Kasumi-1 (cell line): ENCODE measurements at places on chromosomes 3 and 15.

DNA sequence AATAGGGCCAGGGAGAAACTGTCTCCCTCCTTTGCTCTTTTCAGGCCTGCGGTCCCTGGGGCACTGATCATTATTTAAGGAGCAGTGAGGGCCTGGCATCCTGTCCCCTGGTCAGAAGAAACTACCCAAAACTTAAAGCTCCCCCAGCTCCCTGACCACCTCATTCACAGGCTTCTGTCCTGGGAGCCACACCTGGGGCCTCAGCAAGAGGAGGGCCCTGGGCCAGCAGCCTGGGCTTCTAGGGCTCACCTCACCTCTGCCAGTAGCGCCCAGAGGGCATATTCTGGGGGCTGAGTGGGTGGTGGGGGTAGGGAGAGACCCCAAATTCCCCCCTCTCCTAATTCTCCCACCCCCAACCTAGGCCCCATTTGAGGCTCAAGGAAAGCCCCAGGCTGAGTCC is 4.7 kb upstream of the GRM2 start:
- no peak for DNase-seq

DNA sequence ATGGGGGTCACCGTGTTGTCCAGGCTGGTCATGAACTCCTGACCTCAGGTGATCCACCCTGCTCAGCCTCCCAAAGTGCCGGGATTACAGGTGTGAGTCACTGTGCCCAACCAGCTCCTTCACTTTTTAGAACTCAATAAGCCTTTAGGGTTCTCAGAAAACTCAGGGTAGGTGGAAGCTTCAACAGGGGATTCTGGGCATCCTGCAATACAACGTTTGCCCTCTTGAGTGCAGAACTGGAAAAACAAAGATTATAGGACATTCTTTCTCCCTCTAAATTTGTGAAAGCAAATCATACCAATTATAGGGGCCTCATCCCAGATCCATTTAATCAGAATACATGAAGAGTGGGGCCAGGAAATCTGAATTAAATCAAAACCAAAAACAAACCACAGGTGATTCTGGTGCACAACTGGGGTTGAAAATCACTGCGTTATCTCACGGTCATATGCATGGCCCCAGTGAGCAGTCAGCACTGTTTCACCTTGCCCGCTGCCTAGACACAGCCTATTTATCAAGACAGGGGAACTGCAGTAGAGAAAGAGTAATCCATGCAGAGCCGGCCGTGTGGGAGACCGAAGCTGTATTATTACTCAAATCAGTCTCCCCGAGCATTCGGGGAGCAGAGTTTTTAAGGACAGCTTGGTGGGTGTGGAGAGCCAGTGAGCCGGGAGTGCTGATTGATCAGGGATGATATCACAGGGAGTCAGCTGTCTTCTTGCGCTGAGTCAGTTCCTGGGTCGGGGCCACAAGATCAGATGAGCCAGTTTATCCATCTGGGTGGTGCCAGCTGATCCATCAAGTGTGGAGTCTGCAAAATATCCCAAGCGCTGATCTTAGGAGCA is 58.4 kb downstream of the TMEM44 start:
- no peak for DNase-seq

- DNase-seq = no peak
These were observed 464.3 kb downstream of the EPHA3 start for GRCh38 chr3:89571707-89572106.

- DNase-seq = no peak
These were observed 155.7 kb downstream of the PLCL2 start for GRCh38 chr3:17040322-17040989.

DNA sequence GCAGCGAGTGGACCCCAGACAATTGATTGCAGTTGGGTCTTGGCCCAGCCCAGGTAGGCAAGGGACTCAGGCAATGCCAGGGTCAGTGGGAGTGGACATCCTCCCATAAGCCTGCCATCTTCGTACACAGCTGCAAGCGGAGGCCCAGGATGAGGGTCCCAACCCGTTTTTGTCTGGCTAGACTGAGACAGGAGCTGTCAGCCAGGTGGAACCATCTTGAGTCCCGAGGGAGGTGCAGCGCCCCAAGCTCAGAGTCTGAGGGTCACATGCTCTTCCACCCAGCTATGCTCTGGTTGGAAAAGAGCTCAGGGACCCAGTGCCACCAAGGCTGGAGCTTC is 22.6 kb upstream of the IP6K2 start:
- no peak for DNase-seq

GRCh38 chr15:44261007-44261706 is 27.4 kb upstream of the GOLM2 start:
- DNase-seq = no peak

GRCh38 chr3:139538733-139539132 is 809 bp downstream of the RBP1 start:
- DNase-seq = no peak

GRCh38 chr3:168422843-168423242 is 327.1 kb upstream of the GOLIM4 start:
- no peak for DNase-seq

GRCh38 chr3:149623824-149624223 is 34.0 kb downstream of the WWTR1 start:
- DNase-seq = peak; percentile 31

DNA sequence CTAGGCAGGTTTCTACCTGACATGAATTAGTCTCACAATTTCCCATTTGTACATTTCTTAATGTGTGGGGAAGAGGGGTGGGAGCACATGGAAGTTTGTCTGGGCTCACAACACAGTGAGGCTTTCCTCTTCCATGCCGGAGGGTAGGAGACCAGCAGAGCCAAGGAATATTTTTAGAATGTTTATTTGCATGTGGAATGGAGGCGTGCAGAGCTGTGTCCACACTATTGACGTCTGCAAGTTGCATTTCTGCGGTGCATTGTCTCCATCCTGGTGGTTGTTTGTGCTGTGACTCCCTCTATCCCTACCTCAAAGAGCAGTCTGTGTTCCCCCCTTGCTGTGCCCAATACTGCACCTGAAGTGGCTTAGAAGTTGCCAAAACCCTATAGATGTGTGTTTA is 103.1 kb upstream of the LRTM1 start:
- no peak for DNase-seq

GRCh38 chr3:124282751-124283651 is 291.1 kb upstream of the ROPN1 start:
- no peak for DNase-seq

DNA sequence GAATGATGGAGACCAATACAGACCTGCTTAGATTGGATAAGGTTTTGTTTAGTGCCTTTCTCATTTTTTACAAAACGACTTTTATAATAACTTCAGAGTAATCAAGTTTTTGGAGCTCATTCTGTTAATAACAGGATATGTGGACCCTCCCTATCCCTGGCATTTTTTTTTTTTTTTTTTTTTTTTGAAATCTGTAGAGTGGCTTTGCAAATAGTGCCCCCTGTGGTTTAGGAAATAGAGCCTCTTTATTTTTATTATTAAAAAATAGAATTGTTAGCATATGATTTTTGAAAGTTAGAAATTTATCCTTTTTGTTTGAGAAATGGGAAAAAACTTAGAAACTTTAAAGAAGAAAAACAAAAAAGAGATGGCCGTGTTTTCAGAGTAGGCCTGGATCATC is 11.4 kb downstream of the SKIL start:
- DNase-seq = peak; percentile 29

DNA sequence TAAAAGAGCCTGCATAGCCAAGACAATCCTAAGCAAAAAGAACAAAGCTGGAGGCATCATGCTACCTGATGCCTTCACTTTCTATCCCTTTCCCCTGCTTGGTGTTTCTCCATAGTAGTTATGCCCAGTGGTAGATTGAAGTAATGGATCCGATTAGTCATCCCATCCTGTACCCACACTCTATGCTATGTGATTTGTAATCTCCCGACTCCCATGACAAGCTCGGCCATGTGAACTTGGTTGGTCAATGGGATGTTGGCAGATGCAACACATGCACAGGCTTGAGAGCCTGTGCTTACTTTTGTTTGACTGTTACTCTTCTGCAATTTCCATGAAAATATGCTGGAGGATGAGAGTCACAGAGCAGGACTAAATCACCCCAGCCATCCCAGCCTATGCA is 334.9 kb upstream of the DPH6 start:
- DNase-seq = no peak

GRCh38 chr15:36645106-36645505 is 65.7 kb downstream of the CDIN1 start:
- no peak for DNase-seq

GRCh38 chr3:81643721-81644120 is 117.7 kb downstream of the GBE1 start:
- DNase-seq = peak; percentile 67

GRCh38 chr3:148866261-148866660 is 1.2 kb downstream of the CPA3 start:
- DNase-seq = no peak

DNA sequence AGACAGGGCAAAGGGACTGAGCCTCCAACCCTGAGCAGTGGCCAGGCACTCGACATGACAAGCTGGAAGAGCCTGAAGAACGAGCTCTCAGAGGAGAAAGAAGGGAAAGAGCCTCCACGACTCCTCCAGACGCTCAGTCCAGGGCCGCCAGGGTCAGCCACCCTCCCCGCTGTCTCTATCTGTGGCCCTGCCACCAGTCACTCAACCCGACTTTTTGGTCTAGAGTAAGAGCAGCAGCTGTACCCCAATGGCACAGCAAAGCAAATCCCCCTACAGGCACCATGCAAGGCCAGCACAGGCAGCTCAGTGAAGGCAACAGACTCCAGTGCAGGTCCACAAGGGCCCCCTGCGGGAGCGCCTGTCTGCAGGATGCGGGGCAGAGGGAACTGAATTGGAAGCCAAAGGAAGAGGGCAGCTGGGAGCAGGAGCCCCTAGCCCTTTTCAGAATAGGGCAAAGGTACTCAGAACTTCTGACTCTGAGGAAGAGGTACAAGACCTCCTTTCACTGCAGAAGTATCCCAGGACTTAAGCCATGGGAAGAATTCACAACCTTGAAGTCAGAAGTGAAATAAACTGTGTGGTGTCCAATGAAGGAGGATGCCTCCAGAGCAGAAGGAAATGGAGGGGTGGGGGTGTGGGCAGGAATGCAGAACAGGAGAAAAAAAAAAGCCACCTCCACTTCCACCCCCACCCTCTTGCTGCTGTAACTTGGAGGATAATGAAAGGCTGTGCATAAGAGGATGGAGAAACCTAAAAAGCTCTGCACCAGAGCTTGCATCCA is 8.5 kb upstream of the GRAMD2A start:
- DNase-seq = no peak

DNA sequence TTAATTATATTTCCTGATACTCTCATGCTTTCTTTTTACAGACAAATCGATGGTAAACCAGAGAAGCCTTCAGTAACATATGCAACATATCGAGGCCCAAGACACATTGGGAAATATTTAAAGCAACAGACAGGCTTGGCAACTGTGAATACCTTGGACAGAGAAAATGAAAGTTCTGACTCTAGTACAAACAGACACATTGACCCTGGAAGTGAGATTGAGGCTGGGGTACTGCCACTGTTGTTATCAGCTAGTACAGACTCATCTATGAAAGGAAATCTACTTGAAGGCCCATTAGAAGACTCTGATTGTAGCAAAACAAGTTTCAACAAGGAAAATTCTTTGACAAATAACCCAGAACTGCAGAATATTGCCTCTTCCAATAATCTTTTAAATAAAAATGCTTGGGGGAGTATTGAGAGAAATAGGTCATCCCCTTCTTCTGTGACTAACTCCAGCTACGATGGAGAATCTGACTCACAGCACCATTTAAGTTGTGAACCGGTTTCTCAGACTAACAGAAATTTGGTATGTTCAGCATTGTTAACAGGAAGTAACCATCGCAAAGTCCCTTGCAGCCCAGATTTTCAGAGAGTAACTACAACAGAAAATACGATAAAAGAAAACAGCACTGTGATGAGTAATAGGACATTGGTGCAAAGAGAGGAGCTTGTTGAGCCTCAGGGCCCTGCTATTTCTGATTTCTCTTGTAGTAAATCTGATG is 50.2 kb downstream of the CRYBG3 start:
- DNase-seq = no peak
